Neural progenitor cell (in vitro differentiated cells): ENCODE measurements at places on chromosomes 5 and 9. TPM values are rescaled to one million over a fixed set of nuclear protein-coding genes. Genes with fewer than 3 reads are reported as not detected.

DNA sequence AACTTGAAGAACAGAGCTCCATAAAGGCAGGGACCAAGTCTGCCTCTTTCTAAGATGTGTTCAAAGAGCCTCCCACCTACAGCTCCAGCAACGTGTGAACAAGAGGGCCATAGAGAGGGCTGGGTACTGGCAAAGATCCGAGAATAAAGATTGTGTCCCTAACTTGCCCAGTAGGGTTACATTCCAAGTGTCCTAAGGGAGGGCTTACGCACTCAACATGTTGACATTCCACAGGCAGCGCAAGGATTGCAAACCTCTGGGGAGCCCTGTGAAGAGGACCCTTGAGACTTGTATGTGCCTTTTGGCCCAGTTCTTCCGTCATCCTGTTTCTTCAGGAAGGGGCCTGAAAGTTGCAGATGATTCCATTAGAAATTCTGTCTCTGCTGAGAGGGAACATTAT, 48.2 kb upstream of the ENTREP1 start:
- DNase-seq: no peak

DNA sequence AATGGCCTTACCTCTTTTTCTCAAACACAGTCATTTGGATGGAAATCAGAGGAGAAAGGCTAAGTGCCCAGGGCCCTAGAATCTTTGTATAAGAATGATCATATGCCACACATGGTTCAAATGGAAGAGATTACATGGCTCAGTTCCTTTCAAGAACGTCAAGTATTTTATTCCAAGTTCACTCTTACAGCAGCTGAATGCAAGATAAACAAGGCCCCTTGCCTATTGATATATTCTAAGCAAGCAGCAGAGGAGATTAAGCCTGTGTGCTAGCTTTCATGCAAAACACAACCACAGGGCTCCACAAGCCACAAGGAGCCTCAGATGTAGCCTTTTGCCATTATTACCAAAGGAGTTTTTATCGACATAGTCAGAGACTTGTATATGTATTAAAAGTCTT, 55.3 kb upstream of the SLCO6A1 start:
- DNase-seq: peak; percentile 30

DNA sequence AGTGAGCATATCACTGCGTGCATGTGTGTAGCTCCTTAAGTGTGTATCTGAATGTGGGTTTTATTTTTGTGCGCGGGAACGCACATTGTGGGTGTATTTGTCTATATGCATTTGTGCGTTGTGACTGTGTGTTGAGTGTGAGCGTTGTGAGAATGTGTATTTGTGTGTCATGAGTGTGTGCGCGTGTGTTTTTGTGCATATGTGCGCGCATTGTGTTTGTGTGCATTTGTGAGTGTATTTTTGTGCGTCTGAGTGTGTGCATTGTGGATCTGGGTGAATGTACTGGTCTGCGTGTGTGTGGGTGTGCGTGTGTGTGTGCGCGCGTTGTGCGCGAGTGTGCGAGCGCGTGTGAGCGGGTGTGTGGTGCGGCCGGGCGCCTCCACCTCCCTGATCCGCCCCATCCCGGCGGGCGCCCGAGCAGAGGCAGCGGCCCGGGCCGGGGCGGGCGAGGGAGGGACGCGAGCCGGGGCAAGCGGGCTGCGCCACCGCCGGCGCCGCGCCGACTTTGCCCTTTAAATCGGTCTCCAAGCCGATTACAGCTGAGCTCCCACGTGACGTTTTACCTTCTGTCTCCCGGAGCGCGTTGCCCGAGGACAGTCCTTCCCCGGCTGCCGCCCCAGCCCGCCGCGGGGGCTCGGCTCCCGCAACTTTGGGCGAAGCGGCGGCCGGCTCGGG, at the start of gene RASGRF2:
RASGRF2 (plus strand) TSS at position 596 of the 675 bp plus-strand sequence. CDS start 376 bp downstream, outside the sequence.
- peak; percentile 88 for DNase-seq

The FAT2 gene
- total RNA-seq: 0.36 and 0.37 TPM in 2 replicates

The LOX gene
- 0.09 and 0.11 TPM in 2 replicates for total RNA-seq
